ENCODE measurements at places on chromosomes 5 and 9.

DNA sequence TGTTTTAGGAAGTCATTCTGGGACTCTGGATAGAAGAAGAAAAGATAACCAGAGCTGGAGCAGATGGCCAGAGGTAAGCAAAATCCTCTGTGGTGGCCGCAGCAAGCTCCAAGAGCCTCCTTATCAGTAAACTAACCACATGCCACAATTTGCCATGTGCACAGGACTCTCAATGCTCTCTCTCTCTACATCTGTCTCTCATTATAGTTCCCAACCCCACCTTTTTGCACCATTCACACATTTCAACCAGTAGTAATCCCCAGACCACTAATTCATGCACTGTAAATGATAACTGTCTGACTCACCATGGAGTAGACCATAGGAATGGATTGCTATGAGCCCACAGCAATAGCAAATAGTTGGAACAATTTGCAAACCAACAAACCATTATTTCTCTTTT is 526.1 kb downstream of the TLR4 start:
- no peak for DNase-seq

- no peak for DNase-seq
Observed at GRCh38 chr5:90741022-90741564, 182.5 kb downstream of the ADGRV1 start.

- no peak for DNase-seq
Observed at GRCh38 chr5:36026706-36027465, 35.7 kb upstream of the UGT3A1 start.

- no peak for DNase-seq
Observed at GRCh38 chr9:37151812-37152211, 31.4 kb downstream of the ZCCHC7 start.

- DNase-seq = no peak
Observed at GRCh38 chr9:14136047-14136635, 177.8 kb downstream of the NFIB start.

GRCh38 chr5:169804861-169805260 is 167.8 kb downstream of the DOCK2 start:
- DNase-seq = no peak

DNA sequence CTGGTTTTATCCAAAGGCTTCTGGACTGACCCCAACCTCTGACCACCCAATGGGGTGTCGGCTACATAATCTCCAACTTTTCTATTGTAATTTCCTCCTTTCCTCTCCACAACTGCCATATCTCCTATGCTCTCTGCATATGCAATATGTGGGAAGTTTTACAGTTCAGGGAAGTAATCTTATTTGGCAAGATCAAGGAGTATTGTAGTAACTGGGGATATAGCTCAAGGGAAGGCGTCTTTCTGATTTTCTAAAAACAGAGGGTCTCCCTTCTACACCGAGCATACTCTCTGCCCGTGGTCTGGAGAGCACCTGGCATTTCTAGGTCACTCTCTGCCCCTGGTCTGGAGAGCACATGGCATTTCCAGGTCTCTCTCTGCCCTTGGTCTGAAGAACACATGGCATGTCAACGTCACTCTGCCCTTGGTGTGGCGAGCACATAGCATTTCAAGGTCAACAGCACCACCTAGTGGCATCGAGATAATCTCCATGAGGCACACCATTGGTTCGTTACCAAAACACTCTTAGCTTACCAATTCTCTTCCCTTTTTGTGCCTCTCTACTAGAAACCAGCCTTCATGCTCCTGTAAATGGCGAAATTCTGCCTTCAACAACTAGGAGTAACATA is 616.4 kb upstream of the NUDT12 start:
- DNase-seq = peak; percentile 95

- no peak for DNase-seq
Observed at GRCh38 chr5:1724822-1725602, 74.6 kb downstream of the MRPL36 start.

DNA sequence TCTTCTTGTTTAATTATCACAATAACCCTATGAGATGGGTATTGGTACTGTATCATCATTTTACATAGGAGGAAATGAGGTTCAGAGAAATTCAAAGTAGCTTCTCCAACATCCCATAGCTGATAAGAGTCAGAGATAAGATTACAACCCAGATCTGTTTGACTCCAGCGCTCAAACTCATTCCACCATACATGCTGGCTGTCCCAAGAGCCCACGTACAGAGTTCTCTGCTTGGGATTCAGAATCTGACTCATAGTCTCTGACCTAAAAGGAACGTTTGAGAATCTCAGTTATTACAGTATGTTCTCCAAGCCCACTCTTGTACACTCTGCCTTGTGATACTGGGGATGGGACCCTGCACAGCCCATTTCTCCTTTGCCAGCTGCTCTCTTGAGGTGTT is 90.2 kb downstream of the TMEM215 start:
- no peak for DNase-seq

GRCh38 chr9:34675048-34675714 is 12.7 kb upstream of the CCL27 start:
- peak; percentile 67 for DNase-seq

DNA sequence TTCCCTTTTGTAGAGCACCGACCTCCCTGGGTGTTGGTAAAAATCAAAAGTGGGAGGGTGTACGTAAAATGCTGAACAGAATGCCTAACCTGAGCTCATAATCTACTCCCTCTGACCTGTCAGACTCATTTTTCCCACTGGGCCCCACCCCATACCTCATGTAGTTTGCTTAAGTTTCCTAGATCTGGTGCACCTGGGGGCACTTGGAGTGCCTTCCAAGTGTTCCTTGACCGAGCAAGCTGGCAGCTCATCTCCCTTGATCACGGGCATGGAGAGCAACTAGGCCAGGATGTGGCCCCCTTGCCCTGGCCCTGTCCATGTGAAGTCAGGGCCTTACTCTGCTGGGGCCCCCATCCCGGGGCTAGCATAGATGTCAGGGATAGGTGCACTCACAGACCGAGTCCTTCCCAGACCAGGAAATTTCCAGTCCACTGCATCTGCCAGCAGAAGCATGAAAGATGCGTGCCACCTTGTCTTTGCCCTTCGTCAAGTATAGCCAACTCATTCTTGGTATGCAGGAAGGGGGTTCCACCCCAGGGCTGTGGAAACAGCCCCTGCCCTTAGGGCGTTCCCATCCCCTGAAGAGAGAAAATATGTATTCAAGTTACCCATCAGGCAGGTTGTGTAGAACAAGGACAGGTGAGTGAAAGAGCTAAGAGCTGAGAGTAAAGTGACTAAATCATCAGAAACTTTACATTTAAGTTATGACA is 41.9 kb downstream of the SLC22A5 start:
- DNase-seq = peak; percentile 53

GRCh38 chr5:105057001-105057436 is 1494.4 kb upstream of the NUDT12 start:
- DNase-seq = no peak

- DNase-seq = no peak
Observed at GRCh38 chr5:3056866-3057265, 305.4 kb upstream of the IRX2 start.

DNA sequence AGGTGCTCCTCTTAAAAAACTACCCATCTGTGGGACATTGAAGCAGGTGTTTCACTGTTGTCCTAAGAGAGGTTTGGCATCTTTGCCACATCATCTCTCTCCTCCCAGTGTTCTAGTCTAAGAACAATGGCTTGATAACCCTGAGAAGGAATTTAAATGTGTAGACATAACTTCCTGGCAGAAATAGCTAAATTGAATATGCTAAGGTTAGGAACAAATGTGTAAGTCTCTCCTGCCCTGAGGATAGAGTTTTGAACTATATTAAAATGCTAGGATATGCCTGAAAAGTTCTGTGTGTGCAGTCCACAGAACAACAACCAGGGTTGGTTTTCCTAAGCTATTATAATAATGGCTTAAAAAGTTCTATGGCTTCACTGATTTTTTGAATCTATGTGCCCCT is 106.6 kb downstream of the LRRC70 start:
- DNase-seq = no peak

- DNase-seq = no peak
Observed at GRCh38 chr9:70035691-70036090, 8.0 kb upstream of the MAMDC2 start.

GRCh38 chr9:20117986-20118385 is 329.1 kb upstream of the SLC24A2 start:
- DNase-seq = no peak

DNA sequence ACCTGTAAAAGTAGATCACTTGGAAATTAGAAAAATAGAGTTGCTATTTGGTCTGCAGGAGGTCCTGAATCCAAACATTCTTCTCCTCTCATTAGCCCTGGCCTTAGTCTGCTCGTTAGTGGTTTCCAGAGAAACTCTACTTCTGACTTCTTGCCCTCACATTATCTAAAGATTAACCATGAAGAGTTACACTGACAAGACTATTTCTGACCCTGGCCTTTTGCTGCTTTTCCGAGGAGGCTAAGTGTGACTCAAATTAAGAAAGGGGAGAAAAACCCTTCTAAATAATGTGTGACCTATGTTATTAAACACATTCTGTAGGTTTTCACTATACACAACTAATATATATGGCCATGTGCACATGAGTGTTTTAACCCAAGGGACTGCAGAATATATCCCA is 302.4 kb downstream of the RAB3C start:
- no peak for DNase-seq

- no peak for DNase-seq
Observed at GRCh38 chr5:65061974-65062353, 293.2 kb downstream of the CWC27 start.

GRCh38 chr9:125889112-125889475 is 141.9 kb downstream of the PBX3 start:
- DNase-seq = no peak

GRCh38 chr5:133938929-133939328 is 29.5 kb downstream of the C5orf15 start:
- DNase-seq = peak; percentile 43

GRCh38 chr5:133287500-133287899 is 235.7 kb downstream of the HSPA4 start:
- peak; percentile 49 for DNase-seq

- no peak for DNase-seq
Observed at GRCh38 chr5:54848581-54848980, 136.8 kb downstream of the ESM1 start.

GRCh38 chr5:131515348-131515747 is 119.7 kb downstream of the RAPGEF6 start:
- no peak for DNase-seq

DNA sequence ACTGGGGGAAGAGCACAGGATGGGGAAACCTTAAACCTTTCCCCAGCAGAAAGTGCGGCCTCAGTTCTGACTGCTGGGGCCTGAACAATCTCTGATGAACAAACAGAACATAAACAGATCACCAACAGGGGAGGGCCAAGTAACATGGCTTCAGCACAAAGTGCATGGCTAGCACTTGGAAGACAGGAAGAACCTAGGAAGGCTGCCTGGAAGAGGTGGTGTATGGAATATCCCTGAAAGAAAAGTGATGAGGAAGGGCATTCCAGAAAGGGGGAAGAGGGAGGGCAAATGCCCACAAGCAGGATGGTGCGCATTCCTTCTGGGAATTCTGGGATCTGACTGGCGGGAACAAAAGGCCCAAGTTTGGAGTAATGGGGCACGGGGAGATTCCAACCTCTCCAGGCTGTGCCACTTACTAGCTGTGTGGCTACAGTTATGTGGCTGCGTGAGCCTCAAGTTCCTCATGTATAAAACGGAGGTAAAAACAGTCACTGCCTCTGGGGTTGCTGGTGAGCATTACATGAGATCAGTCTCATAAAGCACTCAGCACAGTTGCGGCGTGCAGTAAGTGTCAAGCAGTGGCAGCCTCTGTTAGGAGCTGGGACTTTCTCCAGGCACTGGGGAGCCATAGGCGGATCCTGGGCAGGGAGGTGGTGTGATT is 1.6 kb downstream of the PDGFRB start:
- DNase-seq = no peak

GRCh38 chr9:121527371-121527770 is 27.7 kb upstream of the GGTA1 start:
- no peak for DNase-seq

- DNase-seq = no peak
Observed at GRCh38 chr5:132406144-132406783, 36.8 kb downstream of the SLC22A5 start.

GRCh38 chr5:127392762-127393161 is 102.2 kb downstream of the MEGF10 start:
- DNase-seq = peak; percentile 46

DNA sequence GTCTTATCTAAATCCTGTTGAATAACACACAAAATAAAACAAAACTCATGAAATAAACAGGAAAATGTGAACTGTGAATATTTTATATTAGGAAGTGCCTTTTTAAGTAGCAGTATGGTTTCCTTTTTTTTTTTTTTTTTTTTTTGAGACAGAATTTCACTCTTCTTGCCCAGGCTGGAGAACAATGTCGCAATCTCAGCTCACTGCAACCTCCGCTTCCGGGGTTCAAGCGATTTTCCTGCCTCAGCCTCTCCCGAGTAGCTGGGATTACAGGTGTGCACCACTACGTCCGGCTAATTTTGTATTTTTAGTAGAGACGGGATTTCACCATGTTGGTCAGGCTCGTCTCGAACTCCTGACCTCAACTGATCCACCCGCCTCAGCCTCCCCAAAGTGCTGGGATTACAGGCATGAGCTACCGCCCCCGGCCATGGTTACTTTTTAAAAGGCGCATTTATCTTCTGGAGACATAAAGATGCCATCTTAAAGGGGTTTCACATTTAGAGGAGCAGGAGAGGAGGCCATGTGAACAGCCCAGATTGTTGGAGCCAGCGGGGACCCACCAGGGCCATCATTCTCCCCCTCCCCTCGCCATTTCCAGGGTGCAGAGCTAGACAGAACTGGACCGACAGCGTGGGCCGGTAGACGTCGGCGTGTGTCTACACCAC is 64.1 kb downstream of the ROR2 start:
- no peak for DNase-seq

DNA sequence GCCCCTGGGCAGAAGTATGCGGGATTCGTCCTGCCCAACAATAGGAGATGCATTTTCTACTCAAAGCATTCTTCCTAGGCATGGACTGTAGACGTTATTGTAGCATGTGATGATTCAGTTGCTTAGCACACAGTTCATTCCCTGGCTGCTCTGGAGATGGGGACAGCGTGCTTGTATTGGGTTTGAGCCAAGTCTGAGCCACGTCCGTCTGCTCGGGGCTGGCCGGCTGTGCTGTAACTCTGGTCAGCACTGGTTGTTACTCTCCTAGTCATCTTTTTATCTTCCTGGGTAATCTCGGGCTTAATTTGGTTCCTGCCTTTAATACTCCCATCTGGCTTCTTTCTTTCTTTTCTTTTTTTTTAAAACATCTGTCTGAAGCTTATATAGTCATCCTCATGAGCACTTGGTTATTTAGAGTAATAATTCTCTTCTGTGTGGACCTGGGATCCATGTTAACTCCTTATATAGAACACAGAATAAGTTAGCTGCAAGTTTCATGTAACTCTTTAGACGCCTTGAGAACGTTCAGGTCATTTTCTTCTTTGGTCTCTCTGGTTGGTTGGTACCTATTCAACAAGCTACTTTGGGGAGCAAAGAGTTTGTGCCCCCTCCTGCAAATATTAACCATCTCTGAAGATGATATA is 118.8 kb upstream of the RPS23 start:
- DNase-seq = no peak

- no peak for DNase-seq
Observed at GRCh38 chr9:114315723-114316363, 7.1 kb upstream of the ORM1 start.

- no peak for DNase-seq
Observed at GRCh38 chr9:571066-571465, 270.4 kb upstream of the DMRT1 start.

- DNase-seq = no peak
Observed at GRCh38 chr5:143445776-143446175, 42.3 kb upstream of the NR3C1 start.

- DNase-seq = no peak
Observed at GRCh38 chr9:91211919-91212318, 149.8 kb downstream of the AUH start.

Data from MM.1S (cell line).